ENCODE measurements at places on chromosomes 7 and 10.

- no peak for DNase-seq
These were observed 225.9 kb upstream of the INHBA start for GRCh38 chr7:41928781-41929180.

GRCh38 chr7:149060156-149060555, 30.4 kb downstream of the ZNF786 start:
- DNase-seq: no peak

- no peak for DNase-seq
These were observed 165.8 kb downstream of the LRRC4 start for GRCh38 chr7:127865466-127865865.

DNA sequence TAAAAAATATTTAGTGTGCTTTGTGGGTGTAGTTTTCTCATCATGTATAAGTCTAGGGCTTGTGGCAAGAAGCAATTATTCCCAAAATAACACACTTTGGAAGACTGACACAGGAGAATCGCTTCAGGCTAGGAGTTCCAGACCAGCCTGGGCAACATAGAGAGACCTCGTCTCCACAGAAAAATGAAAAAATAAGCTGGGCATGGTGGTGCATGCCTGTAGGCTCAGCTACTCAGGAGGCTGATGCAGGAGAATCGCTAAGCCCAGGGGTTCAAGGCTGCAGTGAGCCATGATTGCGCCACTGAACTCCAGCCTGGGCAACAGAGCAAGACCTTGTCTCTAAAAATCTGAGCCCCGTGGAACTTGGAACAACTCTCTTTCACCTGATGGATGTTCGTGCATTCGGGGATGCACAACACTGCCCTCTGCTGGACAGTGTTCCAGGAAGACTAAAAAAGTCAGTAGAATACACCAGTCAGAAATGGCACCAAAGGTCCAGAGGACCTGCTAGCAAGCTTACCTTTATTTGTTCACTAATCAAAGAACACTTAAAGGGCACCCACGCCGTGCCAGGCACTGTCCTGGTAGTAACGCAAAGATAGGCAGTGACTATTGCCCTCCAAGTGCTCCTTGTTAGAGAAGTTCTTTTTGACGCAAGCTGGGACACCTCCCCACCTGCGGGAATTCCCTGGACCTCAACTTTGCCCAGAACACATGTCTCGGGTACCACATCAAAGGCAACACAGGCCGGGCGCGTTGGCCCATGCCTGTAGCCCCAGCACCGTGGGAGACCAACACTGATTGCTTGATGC, 81.9 kb upstream of the CALN1 start:
- no peak for DNase-seq

DNA sequence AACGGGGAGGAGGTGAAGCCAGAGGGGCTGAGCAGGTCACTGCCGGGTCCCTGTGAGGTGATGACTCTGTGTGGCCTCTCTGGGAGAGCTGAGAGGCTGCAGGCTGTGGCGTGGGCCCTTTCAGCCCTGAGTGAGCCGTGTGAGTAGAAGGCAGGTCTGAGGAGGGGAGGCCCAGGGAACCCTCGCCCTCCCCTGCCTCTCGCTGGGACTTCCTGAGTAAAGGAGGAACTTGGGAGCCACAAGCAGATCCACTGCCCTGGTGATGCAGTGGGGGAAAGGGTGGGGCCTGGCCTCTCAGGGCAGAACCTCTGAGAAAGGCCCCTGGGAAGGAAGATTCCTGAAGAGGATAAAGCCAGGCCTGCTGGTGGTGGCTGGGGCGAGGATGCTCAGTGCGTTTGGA, 22.8 kb downstream of the EEPD1 start:
- DNase-seq: no peak

- DNase-seq: no peak
These were observed 589.5 kb downstream of the ARL4A start for GRCh38 chr7:13276977-13277376.

DNA sequence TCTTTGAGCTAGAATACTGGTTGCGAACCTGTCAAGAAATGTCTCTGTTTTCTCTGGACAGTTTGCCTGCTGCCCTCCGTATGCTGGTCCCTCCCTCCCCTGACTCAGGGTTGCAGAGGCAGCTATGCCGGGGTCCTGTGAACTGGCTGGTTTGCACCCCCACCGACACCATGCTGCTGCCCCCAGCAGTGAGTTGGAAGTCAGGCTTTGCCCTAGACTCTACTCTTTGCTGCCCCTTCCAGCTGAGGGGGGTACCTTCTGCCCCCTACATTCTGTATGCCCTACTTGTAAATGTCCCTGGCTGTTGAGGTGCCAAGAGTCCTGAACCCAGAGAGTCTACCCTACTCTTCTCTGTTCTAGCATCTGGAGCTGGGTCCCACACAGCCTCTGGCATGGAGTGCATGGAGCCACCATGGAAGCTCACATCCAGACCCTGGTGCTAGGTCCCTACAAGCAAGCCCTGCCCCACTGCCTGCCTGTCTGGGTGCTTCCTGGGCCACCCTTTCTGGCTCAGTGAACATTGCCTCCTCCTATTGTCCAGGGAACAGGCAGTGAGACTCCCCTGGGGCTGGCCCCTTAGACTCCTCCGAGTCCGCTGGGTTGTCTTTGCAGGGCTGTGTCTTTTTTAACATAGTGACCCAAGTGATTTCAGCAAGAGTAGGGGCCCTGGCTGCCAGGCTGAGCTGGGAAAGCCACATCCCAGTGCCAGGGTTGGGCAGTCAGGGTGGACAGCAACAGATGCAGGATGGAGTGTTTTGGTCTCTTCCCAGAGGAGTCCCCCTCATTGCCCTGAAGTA, 138.9 kb downstream of the ADCY1 start:
- no peak for DNase-seq

- no peak for DNase-seq
These were observed 87.9 kb downstream of the DPY19L1 start for GRCh38 chr7:34949361-34949760.

- DNase-seq: no peak
These were observed 17.4 kb upstream of the GPR141 start for GRCh38 chr7:37666026-37666799.
